ENCODE measurements at places on chromosomes 7 and 10. TPM values are rescaled to one million over a fixed set of nuclear protein-coding genes. Genes with fewer than 3 reads are reported as not detected.

Gene NAT16
- total RNA-seq: not detected

Gene SPDYE8
- not detected for total RNA-seq

Gene MOGAT3
- total RNA-seq: not detected

Gene ZNF804B
- not detected for total RNA-seq

Gene ALOX5
- 88.9 TPM for total RNA-seq

Gene WEE2
- 0.31 TPM for total RNA-seq

Gene SUN3
- 0.10 TPM for total RNA-seq
